ENCODE measurements at places on chromosomes 2 and 18.

DNA sequence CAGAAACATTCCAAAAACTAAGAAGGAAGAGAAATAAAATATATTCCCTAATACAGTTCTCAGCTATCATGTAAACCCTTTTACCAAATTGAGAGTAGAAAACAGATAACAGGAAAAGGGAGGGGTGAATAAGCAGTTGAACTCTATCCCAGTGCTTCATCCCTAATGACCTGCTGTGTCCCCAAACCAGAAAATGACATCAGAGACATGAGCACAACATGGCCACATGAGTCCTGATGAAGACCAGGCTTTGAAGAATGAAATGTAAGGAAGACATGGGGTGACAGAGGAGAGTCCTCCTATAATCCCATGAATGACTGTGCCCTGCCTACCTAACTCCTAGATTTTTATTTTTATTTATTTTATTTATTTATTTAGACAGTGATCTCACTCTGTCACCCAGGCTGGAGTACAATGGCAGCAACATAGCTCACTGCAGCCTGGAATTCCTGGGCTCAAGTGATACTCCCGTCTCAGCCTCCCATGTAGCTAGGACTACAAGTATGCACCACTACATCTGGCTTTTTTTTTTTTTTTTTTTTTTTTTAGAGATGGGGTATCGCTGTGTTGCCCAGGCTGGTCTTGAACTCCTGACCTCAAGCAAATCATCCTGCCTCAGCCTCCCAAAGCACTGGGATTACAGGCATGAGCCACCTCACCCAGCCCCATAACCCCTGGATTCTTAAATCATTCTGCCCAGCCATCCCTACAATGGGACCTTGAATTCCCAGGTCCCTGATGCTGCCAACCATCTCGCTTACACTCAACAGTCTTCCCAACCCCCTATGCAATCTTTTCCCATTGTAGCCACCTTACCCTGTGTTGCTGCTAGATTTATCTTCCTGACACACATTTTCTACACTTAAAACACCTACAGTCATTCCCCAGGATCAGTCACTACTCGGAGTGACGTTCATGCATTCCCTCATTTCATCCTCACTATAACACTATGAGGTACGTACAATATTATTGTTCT, 64.5 kb downstream of the ANKRD44 start:
- no peak for DNase-seq

DNA sequence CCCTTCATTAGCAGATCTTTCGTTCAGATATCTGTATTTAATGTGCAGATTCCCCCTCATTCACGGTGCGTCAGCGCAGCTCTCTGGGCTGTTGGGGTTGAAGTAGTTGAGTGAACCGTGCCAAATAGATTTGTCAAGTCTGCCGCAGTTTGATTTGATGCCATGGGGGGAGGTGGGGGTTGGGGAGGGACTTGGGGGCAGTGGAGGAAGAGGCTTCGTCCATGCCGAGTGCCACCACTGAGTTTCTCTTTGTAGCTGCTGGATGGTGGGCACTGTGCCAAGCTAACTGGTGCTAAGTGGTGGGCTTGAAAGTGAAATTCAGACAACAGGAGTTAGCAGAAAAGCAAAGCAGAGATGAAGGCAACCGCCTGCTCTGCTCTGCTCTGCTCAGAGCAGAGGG, 47.9 kb downstream of the NRP2 start:
- DNase-seq, result no peak

- no peak for DNase-seq
These were observed 11.6 kb upstream of the MRPL19 start for GRCh38 chr2:75634945-75635344.

GRCh38 chr2:37555457-37555856, 116.0 kb downstream of the CDC42EP3 start:
- DNase-seq, result no peak

GRCh38 chr2:235727891-235728799, 234.3 kb downstream of the AGAP1 start:
- no peak for DNase-seq

Measured in stimulated activated CD8-positive, alpha-beta memory T cell treated with anti-CD3 and anti-CD28 coated beads, Interleukin-2, amount 100 ng/mL, for 1 hour (primary cell).